ENCODE measurements at places on chromosomes 6 and 20.

- no peak for DNase-seq
Observed at GRCh38 chr6:2802521-2803060, 37.4 kb downstream of the WRNIP1 start.

GRCh38 chr6:83514866-83515466 is 2.6 kb downstream of the PRSS35 start:
- DNase-seq: no peak

DNA sequence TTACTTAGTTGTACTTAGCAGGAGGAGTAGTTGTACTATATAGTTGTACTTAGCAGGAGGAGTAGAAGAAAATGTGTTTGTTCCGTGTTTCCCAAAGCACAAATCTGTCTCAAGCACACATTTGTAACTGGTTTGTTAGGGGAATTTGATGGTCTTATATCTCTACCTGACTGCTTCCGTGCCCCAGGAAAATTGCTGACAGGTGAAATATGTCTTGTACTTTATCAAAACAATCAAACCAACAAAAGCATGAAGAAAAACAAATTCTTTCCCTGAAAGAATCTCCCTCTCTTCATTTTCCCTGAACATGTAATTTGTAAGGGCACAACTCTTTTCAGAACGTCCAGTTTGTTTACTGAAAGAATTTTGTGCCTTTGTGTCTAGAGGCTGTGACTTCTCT is 106.6 kb upstream of the RGS17 start:
- no peak for DNase-seq

- no peak for DNase-seq
Observed at GRCh38 chr20:40717343-40717865, 28.4 kb upstream of the MAFB start.

DNA sequence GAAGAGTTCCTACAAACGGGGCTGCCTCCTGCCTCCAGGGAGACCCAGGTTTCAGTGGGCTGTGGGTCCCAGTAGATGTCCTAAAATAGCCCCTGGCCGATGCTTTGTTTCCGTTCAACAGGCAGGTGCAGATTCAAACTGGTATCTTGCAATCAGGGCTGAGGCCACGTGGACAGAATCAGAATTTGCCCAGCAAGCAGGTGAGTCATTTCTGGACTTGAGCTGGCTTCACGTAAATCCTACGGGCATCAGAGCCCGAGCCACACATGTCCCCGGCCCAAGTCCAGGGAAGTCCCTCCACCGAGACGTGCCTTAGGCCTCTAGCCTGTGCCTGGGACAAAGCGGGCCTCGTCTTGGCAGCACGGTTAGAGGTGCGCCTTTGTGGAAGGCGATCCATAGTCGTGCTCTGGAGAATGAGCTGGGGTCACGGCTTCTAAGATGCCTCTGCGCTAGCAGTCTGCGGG is 101.6 kb upstream of the FRMD1 start:
- DNase-seq: no peak

DNA sequence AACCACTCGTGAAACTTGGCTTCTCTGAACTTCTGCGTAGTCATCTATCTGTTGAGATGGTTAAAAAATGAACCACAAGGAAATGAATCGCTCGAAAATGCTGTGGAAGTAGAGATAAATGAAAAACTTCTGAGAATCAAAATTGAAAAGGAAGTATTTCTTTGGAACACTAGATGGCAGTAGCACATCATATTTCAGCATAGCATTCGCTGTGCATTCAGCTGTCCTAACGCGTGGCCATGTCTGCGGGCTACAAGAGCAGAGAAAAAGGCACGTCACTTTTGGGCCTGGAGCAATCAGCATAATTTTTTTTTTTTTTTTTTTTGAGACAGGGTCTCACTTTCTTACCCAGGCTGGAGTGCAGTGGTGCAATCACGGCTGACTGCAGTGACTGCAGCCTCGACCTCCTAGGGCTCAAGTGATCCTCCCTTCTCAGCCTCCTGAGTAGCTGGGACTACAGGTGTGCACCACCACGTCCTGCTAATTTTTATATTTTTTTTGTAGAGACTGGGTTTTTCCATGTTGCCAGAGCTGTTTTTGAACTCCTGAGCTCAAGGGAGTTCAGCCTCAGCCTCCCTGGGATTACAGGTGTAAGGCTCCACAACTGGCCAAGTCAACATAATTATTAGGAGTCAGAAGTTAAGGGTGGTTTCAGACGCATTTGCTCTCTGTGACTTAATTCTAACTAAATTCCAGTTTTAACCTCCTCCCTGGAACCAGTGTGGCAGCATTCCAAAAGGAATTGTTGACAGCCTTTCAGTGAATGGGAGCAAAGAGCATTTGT is 8.8 kb upstream of the PERP start:
- DNase-seq: no peak

DNA sequence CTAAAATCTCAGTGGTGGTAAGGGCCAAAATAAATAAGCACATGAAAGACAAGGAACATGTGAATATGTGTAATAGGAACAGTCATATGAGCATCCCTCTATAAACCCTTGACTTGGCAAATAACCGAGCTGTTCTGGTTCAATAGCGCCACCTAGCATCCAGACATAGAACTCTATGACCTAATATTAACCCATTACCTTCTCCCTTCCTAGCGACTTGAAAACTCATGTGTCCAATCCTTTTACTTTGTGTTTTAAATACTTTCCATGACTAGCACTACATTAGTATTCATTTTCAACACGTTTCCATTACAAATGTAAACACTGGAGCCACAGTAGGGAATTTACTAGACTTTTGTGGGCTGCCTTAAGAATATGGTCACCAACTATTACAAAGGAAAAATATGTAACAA is 279.7 kb downstream of the UST start:
- DNase-seq: no peak

DNA sequence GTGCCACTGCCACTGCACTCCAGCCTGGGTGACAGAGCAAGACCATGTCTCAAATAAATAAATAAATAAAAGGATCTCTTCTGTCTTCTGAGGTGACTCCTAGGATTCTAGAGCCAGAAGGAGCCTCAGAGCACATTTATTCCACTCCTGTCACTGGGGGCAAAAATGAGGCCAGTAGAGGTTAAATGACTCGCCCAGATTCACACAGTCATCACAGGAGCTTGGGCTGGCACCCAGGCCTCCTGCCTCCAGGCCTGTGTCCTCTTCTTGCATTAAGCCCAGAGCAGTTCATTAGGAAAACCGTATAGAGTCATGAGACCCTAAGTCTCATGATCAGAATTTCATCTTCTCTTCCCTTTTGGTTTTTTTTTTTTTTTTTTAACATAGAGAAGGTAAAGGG is 243.3 kb downstream of the NRN1 start:
- no peak for DNase-seq

DNA sequence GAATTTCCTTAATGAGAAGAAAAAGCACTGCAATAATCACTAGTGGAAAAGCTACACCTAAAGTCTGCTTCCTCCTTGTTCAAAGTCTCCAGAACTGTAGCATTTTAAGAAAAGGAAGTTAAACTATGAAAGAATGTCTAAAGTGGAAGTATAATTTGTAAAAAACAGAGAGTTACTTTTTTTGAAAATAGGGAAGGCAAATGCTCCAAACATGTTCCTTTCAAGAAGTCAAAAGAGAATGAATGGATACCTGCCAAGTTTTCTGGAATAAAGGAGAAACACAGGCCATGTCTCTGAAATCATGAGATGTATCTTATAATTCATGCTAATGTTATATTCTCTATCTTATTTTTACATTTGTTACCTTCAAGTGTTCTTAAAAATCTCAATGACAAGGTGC is 60.7 kb upstream of the ADGRG6 start:
- DNase-seq: no peak

DNA sequence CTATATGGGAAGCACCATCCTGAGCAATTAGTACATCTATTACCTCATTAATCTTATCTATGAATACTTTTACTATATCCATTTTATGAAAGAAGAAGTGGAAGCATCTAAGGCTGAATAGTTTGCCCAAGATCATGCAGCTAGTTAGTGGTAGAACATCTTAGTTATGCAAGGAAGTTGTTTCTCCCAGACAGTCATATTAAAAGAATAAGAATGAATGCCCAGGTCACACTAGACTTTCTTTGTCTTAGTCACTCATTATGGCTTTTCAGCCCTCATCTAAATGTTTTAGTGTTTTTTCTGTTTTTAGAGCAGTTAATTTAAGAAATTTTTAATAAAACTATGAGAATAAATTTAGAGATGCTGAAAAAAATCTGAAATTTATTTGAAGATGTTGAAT is 517.5 kb downstream of the CDKAL1 start:
- DNase-seq: no peak

- DNase-seq: no peak
Observed at GRCh38 chr6:106685833-106686232, 56.5 kb downstream of the QRSL1 start.

DNA sequence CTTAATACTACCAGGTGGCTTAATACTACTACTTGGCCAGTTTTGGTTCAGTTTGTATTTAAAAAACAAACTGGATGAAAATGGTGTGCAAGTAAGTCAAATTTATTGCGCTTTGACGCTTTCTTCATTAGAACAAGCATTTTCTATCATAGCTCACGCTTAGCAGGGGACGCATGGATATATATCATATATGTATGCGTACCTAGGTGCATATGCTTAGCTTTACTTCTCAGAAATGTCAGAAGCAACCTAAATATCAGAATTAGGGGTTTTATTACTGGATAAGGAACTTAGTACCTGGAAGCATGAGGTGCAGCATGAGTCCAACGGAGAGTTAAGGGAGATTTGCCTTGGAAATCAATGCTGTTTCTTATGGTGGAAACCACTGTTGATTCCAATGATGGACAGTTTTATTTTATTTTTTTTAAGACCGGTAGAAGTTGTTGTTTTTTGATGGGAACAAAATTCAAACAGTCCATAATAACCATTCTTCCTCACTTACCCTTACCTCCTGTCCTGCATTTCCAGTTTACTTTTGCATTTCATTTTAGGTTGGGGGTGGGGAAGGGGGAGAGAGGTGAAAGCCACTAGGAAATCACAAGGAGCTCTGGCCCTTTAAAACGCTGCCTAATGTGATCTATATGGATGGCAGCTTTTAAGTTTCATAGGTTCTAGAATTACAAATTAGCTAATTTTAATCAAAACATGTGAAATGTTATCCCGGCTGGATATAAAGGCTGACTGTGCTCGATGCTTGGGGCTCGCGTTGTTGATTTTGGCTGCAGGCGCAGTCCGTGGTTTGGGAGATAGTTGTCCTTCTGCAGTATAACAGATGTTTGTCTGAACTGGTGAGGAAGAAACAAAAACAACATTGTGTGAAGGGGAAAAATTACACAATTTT is 2.1 kb downstream of the SOBP start:
- no peak for DNase-seq

GRCh38 chr6:161198783-161199460 is 74.9 kb downstream of the AGPAT4 start:
- no peak for DNase-seq

DNA sequence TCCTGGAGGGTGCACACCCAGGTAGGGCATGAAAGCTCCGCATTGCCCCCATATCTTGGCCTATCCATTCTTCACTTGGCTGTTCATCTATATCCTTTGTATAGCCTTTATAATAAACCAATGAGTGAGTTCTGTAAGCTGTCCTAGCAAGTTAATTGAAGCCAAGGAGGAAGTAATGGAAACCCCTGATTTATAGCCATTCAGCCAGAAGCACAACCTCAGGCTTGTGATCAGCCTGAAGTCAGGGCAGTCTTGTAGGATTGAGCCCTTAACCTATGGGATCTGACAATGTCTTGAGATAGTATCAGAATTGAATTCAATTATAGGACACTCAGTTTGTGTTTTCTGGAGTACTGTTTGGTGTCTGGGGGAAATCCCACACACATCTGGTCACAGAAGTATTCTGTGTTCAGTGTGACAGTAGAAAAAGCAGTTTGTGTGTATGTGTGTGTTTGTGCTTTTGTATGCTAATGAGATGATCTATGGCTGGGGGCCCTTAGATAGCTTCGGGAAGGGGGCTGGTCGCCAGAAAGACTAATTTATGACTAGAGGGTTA is 5.7 kb downstream of the NT5E start:
- DNase-seq: no peak

- no peak for DNase-seq
Observed at GRCh38 chr6:147603392-147604081, 95.0 kb downstream of the SAMD5 start.

GRCh38 chr6:45663251-45664221 is 285.8 kb upstream of the SUPT3H start:
- no peak for DNase-seq

DNA sequence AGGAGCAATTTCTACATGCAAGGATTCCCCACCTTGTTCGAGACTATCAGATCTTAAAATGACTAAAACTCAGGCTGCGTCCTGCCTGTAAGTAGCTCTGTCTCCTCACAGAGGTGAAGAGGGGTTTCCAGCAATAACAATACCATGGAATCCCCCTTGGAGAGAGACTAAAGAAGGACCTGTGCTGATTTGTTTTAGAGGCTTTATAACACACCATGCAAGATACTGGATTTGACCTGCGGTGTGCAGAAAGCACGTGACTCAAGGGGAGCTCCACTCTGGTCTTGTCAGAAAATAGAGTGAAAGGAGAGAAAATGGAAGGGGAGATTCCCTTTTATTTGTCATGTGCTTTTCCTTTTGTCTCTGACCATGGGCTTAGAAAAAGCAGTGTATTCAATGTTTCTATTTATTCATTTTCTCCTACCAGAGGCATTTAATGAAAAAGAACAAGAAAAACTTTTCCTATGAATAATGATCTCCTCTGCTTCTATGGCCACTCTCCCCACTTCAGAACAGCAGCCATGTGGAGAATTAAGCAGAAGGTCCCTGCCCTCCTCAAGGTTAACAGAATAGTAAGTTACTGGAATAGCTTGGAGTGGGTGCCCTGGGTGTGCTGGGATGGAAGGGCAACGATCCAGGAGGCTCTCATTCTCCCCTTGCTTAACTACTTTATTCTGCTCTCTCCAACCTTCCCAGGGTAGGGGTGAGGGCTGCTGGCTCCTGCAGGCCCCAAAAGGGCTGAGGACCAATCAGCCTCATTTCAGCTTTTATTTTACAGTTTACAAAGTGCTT is 19.2 kb upstream of the MRPS10 start:
- DNase-seq: no peak

DNA sequence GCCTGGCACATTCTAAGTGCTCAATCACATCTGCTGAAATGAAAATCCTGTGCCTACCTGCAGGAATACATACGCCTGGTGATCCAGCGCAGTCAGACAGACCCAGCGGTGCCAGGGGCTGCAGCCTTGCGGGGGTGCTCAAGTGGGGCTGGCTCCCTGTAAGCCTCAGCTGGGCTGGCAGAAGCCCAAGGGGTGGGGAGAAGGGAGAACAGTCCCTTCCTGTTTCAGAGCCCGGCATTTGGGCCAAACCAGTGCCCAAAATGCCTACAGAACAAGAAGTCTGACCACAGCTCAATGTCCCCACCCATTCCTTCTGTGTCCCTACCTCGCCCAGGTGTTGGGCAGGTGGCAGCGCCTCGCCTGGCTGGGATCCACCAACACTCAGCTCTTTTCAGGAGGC is 22.6 kb downstream of the KCNK15 start:
- DNase-seq: no peak

DNA sequence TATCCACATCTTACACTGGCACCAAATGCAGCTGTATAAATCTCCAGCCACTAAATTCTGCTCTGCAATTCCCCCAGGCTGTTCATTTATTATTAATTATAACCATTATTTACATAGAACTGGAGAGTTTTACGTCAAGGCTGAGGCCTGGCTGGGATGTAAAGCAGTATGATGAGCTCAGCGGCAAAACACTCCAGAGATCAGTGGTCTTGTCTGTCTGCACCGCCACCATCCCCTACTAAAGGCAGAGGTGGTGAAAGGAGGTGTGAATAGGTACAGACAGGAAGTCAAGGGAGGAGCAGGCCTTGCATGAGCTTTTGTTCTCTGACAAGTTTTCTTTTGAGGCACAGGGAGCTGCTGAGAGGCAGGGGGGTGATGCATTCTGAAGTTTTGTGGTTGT is 159.9 kb upstream of the PCSK2 start:
- no peak for DNase-seq

- DNase-seq: no peak
Observed at GRCh38 chr20:24766826-24767622, 182.0 kb upstream of the CST7 start.
